Calu3 (cell line): ENCODE measurements at places on chromosomes 5 and 9. TPM values are rescaled to one million over a fixed set of nuclear protein-coding genes. Genes with fewer than 3 reads are reported as not detected.

BAAT gene
- 10.2 and 18.6 TPM in 2 replicates for total RNA-seq

GRCh38 chr9:26426551-26427131 is 466.0 kb downstream of the CAAP1 start:
- no peaks in the 10 kb centered on the region for H3K27me3 ChIP-seq
- no peak overlapping the region for H3K27ac ChIP-seq
- H3K4me3 ChIP-seq: no peak overlapping the region
- H3K4me1 ChIP-seq: no peaks in the 10 kb centered on the region
- no peak for DNase-seq

GRCh38 chr5:136038635-136039034 is 9.8 kb downstream of the TGFBI start:
- peaks cover 23% of the 10 kb centered on the region for H3K36me3 ChIP-seq
- no peak overlapping the region for H3K4me3 ChIP-seq
- peaks cover 65% of the 10 kb centered on the region for H3K4me1 ChIP-seq
- no peak overlapping the region for H3K27ac ChIP-seq

- no peak overlapping the region for H3K27ac ChIP-seq
- H3K36me3 ChIP-seq: no peaks in the 10 kb centered on the region
- no peaks in the 10 kb centered on the region for H3K4me1 ChIP-seq
- H3K27me3 ChIP-seq: no peaks in the 10 kb centered on the region
- no peak overlapping the region for H3K4me3 ChIP-seq
Observed at GRCh38 chr5:159539678-159540077, 209.4 kb upstream of the IL12B start.

DNA sequence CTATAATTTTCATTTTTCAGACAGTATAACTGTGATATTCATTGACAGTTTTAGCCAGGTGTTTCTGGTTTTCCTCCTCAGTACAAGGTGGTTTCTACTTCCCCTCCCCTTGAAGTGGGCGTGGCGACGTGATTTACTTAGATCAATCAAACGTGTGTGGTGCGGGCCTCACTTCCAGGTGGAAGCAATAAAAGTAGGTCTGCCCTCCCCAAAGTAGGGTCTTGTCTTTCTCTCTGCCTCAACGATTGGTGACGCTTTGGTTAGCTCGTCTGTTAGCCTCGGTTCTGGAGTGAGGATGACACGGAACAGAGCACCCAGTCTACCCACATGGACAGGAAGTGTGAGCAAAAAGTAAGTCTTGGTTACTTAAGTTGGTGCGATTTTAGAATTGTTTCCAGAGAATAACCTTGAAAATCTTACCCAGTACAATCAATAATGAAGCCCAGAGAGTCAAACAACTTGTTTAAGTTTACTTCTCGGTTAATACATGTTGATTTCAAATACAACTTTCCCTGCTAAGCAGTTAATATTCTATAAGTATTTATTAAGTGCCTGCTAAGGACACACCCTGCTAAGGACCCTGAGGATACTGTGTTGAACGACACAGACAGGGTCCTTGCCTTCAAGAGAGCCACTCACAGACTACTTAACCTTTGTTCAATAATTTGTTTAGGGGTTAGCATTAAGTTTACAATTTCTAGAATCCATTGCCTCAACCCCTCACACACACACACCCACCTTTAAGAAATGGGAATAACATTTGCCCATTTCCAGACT is 48.4 kb downstream of the COX7C start:
- no peak overlapping the region for H3K27ac ChIP-seq
- no peak for DNase-seq
- no peaks in the 10 kb centered on the region for H3K4me1 ChIP-seq
- H3K4me3 ChIP-seq: no peak overlapping the region
- H3K27me3 ChIP-seq: no peaks in the 10 kb centered on the region
- peaks cover 4% of the 10 kb centered on the region for H3K36me3 ChIP-seq

GRCh38 chr5:158789441-158789840 is 310.3 kb downstream of the EBF1 start:
- H3K27ac ChIP-seq: no peak overlapping the region
- no peak for DNase-seq
- H3K27me3 ChIP-seq: peaks cover 29% of the 10 kb centered on the region
- H3K4me3 ChIP-seq: no peak overlapping the region

TLX3 gene
- total RNA-seq: 6.0 and 6.5 TPM in 2 replicates

KCNIP1 gene
- not detected in 2 replicates for total RNA-seq

DNA sequence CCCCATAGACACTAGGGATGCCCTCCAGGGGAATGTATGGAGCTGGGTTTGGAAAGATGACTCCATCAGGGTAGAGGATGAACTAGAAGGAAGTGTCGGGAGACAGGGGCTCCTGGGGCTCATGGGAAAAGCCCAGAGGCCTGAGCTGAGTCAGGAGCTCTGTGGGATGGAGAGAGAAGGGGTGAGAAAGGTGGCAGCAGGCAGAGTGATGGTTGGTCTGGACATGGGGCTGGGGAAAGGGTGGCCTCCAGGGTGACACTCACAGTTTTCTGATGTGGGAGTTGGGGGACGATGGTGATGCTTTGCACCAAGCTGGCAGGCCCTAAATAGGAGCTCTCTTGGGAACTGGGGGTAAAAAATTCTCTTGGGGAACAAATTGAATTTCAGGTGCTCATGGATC is 213.5 kb upstream of the MVB12B start:
- no peaks in the 10 kb centered on the region for H3K4me1 ChIP-seq
- H3K4me3 ChIP-seq: no peak overlapping the region
- no peak for DNase-seq
- no peak overlapping the region for H3K27ac ChIP-seq
- H3K36me3 ChIP-seq: no peaks in the 10 kb centered on the region
- H3K27me3 ChIP-seq: peaks cover 87% of the 10 kb centered on the region

ARID3C gene
- not detected in 2 replicates for total RNA-seq

- peaks cover 73% of the 10 kb centered on the region for H3K36me3 ChIP-seq
- DNase-seq: no peak
- H3K27me3 ChIP-seq: no peaks in the 10 kb centered on the region
- no peak overlapping the region for H3K4me3 ChIP-seq
- H3K27ac ChIP-seq: peak overlapping the region; percentile 7
Observed at GRCh38 chr5:141523991-141524390, 35.1 kb downstream of the PCDHGC5 start.

DNA sequence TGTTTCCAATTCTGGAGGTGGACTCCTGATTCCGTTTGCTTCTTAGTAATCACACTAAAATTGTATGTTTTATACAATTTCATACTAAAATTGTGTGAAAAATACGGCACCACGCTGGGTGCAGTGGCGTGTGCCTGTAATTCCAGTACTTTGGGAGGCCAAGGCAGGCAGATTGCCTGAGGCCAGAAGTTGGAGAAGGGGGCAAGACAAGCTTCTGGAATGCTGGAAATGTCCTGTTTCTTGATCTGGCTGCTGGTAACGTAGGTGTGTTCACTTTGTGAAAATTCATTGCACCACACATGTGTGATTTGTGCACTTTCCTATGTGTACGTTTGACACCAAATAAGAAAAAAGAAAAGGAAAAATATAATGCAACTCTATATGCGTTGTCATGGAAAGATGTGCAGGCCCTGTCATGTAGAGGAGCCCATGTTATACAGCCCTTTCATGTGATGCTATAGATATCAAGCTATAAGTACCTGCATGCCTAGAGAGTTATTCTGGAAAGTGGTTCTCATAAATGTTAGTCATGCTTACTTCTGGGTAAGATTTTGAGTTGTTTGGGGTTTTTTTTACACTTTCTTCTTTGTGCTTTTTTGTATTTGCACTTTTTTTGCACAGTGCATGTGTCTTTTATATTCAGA is 119.9 kb downstream of the TMEM174 start:
- peaks cover 13% of the 10 kb centered on the region for H3K4me1 ChIP-seq
- H3K27me3 ChIP-seq: peaks cover 79% of the 10 kb centered on the region
- H3K36me3 ChIP-seq: no peaks in the 10 kb centered on the region

DNA sequence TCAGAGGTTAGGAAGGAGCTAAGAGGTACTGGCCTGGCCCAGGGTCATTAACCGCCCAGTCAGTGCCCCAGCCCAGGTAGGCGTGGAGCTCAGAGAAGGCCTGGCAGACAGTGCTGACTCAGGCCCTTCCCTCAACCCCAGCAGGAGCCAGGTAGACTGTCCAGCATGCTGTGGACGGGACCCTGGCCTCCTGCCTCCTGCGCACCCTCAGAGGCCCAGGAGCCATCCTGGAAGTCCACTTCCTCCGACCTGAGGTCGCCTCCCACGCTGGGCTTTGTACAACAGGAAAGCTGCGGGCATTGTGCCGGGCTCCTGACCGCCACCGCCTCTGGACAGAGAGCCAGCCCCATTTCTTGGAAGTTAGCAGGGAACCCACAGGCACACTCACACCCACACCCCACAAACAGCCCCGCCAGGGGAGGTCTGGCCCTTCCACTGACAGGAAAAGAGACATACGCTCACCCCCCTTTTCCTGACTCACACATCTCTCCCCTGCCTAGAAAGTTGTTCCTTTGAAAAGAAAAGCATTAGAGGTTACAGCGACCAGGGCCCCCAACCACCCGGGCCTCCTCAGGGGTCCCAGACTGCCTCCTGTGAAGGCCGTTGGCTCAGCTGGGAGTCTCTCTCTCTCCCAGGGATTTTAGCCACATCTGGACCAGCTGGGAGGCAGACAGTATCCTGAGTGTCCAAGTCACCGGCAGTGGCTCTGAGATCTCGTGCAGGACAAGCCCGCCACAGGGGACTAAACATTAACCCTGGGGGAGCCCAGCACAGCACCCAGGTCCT is 7.7 kb downstream of the RALGDS start:
- no peaks in the 10 kb centered on the region for H3K27me3 ChIP-seq
- DNase-seq: no peak
- no peak overlapping the region for H3K27ac ChIP-seq
- no peak overlapping the region for H3K4me3 ChIP-seq
- H3K4me1 ChIP-seq: no peaks in the 10 kb centered on the region
- peaks cover 5% of the 10 kb centered on the region for H3K36me3 ChIP-seq

- H3K36me3 ChIP-seq: no peaks in the 10 kb centered on the region
- H3K4me1 ChIP-seq: peaks cover 23% of the 10 kb centered on the region
- no peaks in the 10 kb centered on the region for H3K27me3 ChIP-seq
- no peak for DNase-seq
- no peak overlapping the region for H3K27ac ChIP-seq
Observed at GRCh38 chr5:56717253-56717987, 97.9 kb upstream of the MAP3K1 start.

GRCh38 chr5:20959347-20959746 is 971.3 kb upstream of the CDH18 start:
- no peak overlapping the region for H3K4me3 ChIP-seq
- no peaks in the 10 kb centered on the region for H3K27me3 ChIP-seq
- H3K27ac ChIP-seq: no peak overlapping the region
- H3K36me3 ChIP-seq: no peaks in the 10 kb centered on the region

FGF18 gene
- 0.61 and 0.76 TPM in 2 replicates for total RNA-seq

DNA sequence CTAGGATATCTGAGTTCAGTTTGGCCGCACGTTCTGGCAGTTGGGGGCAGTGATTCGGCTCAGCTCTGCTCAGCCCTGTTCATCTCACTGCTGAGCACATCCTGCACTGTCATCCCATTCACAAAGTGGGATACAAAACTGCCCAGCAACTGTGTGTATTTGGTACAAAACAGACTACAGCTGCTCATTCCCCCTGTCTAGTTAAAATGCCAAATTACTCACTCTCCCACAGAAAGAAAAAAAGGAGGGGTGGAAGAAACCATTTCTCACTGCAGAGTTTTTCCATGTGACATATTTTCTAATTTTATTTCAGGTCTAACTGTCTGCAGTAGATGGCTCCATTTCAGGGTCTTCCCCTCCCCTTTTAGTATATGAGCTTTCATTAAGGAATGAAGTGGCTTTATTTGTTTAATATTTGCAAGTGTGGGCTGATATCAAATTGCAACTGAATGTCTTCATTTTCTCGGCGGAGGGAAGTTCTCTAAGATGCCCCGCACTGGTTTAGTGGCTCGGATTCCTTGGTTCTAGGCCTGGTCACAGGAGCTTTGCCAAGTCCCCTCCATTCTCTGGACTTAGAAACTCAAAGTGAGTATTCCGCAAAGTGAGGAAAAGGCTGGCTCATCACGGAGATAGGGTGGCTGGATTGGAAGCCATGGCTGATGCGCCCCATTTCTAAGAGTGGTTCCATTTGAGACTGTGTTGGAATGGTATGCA is 14.7 kb downstream of the COL15A1 start:
- H3K27me3 ChIP-seq: peaks cover 77% of the 10 kb centered on the region
- H3K27ac ChIP-seq: no peak overlapping the region
- H3K4me3 ChIP-seq: no peak overlapping the region
- no peaks in the 10 kb centered on the region for H3K36me3 ChIP-seq

- no peak overlapping the region for H3K27ac ChIP-seq
- DNase-seq: no peak
- no peak overlapping the region for H3K4me3 ChIP-seq
- H3K36me3 ChIP-seq: no peaks in the 10 kb centered on the region
- H3K4me1 ChIP-seq: no peaks in the 10 kb centered on the region
- no peaks in the 10 kb centered on the region for H3K27me3 ChIP-seq
Observed at GRCh38 chr5:90289837-90290236, 119.7 kb downstream of the CETN3 start.

DNA sequence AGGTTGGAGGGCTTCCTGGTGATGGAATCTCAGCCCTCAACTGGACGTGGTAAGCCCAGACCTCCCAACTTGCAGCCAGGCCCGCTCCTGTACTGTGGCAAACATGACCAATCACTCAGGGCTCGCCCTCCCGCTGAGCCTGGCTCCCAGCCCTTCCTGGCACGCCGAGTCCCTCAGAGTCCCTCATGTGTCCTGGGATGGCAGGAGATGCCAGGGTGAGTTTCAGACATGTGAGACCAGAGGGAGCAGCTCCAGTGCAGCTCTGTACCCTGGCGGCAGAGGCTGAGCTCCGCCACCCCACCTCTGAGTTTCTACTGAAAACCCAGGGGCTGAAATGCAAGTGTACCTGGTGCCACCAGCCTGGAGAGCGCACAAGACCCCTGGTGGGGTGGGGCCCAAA is 42.0 kb upstream of the RXRA start:
- H3K4me1 ChIP-seq: peaks cover 9% of the 10 kb centered on the region
- no peak for DNase-seq
- H3K27ac ChIP-seq: no peak overlapping the region
- H3K27me3 ChIP-seq: peaks cover 15% of the 10 kb centered on the region
- H3K4me3 ChIP-seq: no peak overlapping the region
- no peaks in the 10 kb centered on the region for H3K36me3 ChIP-seq

GRCh38 chr9:121703014-121703734 is 51.7 kb downstream of the DAB2IP start:
- no peaks in the 10 kb centered on the region for H3K27me3 ChIP-seq
- H3K4me3 ChIP-seq: no peak overlapping the region
- H3K4me1 ChIP-seq: peaks cover 8% of the 10 kb centered on the region
- DNase-seq: no peak
- no peak overlapping the region for H3K27ac ChIP-seq
- peaks cover 17% of the 10 kb centered on the region for H3K36me3 ChIP-seq

DNA sequence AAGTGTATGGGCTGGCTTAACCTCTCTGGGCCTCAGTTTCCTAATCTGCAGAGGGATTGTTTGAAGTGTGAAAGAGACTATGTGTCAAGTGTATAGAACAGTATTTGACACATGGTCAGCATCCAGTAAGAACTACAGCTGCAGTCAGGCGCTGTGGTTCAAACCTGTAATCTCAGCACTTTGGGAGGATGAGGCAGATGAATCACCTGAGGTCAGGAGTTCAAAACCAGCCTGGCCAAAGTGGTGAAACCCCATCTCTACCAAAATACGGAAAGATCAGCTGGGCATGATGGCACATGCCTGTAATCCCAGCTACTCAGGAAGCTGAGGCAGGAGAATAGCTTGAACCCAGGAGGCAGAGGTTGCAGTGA is 31.9 kb upstream of the STING1 start:
- no peak overlapping the region for H3K4me3 ChIP-seq
- H3K27me3 ChIP-seq: no peaks in the 10 kb centered on the region
- H3K27ac ChIP-seq: no peak overlapping the region
- peaks cover 18% of the 10 kb centered on the region for H3K36me3 ChIP-seq

DOCK2 gene
- total RNA-seq: not detected in 2 replicates
